ENCODE measurements at places on chromosomes 1 and 21.

- no peak for DNase-seq
Observed at GRCh38 chr1:16387201-16388188, 20.5 kb downstream of the SZRD1 start.

GRCh38 chr1:202578001-202578504, 132.2 kb downstream of the SYT2 start:
- no peak for DNase-seq

GRCh38 chr1:97047421-97047793, 325.8 kb downstream of the PTBP2 start:
- DNase-seq: no peak

DNA sequence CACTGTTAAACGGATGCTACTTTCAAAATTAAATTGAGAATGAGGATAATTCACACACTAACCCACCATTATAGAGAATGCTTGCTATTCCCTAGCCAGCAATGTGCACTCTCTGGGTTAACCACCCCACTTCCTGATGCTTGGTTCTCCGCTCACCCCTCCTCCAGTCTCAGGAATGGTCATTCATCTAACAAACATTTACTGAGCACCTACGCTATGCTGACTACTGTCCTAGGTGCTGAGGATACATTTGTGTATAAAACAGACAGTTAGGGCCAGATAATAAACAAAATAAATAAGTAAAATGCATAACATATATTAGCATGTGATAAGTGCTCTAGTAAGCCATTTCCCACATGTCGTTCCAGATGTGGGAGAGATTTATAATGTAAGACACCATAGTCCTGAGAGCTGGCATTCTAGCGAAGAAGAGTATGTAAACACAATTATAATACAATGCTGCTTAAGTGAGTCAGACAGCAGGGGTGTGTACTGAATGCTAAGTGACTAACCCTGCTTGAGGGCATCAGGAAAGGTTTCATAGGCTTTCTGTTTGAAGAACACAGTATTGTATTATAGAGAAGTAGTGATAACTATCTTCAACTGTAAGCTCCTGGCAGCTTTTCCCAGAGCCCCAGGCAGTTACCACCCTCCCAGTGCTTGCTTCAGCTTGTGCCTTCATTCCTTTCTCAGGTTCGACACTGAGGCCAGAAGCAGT, 126.7 kb upstream of the CACHD1 start:
- DNase-seq: no peak

GRCh38 chr1:211035821-211036380, 98.0 kb downstream of the KCNH1 start:
- no peak for DNase-seq

GRCh38 chr1:60763741-60764140, 318.6 kb upstream of the NFIA start:
- DNase-seq: no peak

DNA sequence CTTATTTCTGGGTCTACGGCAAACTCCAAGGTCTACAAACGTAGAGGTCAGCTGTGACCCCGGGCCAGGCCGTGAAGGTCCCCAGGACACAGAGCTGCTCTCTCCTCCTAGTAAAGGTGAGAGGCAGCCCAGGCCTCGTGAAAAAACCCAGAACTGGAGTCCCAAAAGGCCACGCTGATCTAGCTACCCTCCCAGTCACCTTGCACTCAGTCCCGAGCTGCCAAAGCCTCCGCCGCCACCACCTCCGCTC, 125 bp downstream of the ATP5PF start:
- DNase-seq: no peak

- no peak for DNase-seq
Observed at GRCh38 chr1:245404527-245404926, 249.7 kb downstream of the KIF26B start.

DNA sequence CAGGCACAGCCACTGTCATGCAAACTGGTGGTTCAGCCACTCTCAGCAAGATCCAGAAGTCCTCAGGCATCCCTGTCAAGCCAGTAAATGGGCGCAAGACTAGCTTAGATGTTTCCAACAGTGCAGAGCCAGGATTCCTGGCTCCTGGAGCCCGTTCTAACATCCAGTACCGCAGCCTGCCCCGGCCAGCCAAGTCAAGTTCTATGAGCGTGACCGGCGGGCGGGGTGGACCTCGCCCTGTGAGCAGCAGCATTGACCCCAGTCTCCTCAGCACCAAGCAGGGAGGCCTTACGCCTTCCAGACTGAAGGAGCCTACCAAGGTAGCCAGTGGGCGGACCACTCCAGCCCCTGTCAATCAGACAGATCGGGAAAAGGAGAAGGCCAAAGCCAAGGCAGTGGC, 46.6 kb upstream of the IPO9 start:
- DNase-seq: no peak

DNA sequence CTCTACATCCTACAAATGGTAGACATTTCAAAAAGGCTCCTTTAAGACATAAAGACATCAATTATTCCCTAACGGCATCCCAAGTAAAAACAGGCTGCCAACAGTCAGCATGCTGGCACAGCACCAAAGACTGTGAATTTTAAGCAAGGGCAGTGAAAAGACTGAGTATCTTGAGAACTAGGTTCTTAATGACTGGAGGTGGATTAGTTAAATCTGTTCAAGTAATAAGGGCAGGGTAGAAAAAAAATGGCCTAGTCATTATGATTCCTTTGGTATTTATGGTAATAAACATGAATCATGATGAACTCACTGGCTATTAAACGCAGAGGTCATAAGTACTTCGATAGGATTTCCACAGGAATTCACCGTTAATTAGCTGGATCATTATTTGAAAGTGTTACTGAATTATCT, 75.2 kb downstream of the KIFAP3 start:
- no peak for DNase-seq

DNA sequence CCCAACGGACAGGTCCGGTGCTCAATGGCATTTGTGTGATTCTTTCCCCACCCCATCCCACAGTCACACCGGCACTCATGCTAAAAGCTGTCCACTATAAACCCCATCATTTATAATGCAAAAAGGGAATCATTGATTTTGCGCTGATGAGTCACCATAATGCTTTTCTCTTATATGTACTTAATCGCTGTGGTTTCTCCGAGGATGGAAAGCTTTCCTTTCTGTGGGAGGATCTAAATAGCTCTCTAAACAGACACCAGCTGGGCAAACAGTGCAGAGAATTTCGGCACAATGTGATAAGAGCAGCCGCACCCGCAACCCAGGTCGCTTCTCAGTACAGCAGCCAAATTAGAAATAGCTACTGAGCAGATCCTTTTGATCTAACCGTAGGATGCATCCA, 85.6 kb downstream of the SETD4 start:
- no peak for DNase-seq

DNA sequence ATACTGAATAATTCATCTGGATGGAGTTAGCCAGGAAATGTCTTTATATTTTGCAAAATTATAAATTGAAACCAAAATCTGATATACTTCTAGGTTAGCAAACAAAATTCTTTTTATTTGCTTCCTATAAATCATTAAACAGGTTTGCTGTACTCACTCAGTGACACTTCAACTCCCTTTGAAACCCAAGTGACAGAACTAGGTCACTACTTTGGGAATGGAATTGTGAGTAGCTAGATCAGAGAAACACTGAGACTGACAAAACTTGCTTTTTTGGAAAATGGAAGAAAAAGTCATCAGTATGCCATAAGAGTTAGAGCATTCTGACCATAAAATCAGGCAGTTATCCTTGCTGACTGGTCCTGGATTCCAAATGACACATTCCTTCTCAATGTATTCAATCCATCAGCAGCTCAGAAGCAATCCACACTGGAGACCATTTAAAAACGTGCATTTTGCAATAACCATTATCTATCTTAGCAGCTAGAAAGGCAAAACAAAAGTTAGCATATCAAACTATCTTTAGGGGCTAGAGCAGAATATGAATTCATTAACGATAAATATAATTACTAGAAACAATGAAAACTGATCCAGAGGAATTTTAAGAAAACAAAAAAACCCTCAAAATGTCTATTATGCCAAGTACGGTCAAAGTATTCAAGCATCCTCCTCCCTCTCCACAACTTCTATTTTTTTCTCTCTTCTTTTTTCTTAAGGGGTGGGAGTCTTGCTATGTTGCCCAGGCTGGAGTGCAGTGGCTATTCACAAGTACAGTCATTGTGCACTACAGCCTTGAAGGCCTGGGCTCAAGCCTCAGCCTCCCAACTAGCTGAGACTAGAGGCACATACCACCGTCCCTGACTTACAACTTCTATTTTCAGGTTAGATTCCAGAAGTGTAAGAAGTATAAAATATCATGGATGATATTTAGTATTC, 60.1 kb downstream of the HNRNPR start:
- DNase-seq: no peak

DNA sequence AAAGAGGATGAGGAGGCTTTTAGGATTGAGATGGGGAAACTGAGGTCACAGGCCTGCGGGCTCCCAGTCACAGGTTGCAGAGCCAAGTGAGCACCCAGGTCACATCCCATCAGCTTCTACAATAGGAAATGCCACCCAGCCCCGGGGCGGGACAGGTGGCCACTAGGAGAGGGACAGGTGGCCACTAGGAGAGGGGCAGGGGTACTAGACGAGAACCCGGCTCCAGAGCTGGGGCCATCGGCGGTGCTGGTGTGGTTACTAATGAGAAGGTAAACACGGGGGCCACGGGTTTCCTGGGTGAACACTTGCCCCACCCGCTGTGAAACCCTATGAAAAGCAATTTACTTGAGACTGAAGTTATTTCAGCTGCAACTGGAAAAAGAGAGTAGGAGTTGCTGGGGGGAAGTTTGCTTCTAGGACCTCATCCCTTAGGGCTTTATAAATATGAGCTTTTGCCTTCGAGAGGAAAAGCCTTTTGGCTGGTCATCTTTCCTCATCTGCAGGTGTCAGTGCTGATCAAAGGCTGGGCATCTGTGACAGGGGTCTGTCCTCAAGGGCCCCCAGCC, 52.5 kb downstream of the MRPL37 start:
- no peak for DNase-seq

GRCh38 chr21:32733990-32734613, 6.3 kb upstream of the SYNJ1 start:
- no peak for DNase-seq

GRCh38 chr1:43443197-43443946, 10.4 kb downstream of the HYI start:
- DNase-seq: no peak

DNA sequence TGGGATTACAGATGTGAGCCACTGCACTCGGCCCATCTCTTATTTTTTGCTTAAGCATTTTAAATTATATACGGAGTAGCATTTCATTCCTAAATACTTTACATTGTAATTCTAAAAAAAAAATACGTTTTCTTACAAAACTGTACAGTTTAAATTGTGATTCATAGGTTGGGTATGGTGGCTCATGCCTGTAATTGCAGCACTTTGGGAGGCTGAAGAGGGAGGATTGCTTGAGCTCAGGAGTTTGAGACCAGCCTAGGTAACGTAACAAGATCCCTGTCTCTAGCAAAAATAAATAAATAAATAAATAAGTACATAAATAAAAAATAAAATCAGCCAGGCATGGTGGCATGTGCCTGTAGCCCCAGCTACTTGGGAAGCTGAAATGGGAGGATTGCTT, 24.6 kb downstream of the TBCE start:
- DNase-seq: no peak

GRCh38 chr21:32278103-32278502, 746 bp downstream of the MIS18A start:
- DNase-seq: no peak

- no peak for DNase-seq
Observed at GRCh38 chr1:157691285-157691920, 9.2 kb downstream of the FCRL3 start.

- DNase-seq: no peak
Observed at GRCh38 chr1:156654700-156655099, 12.8 kb downstream of the BCAN start.

DNA sequence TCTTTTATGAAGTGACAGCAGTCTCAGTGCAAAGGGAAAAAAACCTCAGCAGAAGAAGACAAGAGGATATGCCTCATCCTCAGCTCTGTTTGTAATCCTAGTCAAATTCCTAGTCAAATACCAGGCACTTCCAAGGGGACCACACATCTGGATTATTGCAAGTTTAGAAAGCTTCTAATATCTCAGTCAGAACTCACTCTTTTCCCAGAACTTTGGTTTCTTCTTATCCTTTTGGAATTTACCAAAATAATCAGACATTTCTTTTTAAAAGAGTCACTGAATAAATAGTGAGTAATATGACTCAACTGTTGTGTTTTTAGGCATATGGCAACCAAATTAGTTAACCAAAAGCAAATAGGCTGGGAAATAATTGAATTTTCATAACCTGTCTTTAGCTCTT, 47.8 kb downstream of the PRRX1 start:
- no peak for DNase-seq

GRCh38 chr21:16460936-16461335, 731.2 kb downstream of the USP25 start:
- no peak for DNase-seq

DNA sequence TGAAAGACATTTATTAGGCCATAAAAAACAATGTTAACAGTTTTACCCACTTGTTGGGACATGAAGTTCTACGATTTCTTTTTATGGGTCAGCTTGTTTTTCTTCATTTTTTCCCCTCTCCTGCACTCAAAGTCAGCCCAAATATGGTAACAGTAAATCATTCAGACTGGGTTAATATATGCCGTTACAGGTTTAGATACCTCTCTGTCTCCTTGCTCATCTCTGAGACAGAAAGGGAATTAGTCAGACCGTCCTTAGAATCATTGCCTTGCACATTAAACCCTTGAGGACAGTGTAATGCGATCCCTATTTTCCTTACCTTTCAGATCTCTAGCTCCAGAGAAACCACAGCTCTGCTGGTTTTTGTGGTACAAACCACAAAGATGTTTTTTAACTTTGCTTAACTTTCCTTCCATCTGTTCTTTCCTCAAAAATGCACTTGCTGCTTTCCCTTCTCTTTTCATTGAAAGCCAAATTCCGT, 613.3 kb downstream of the PLPP3 start:
- no peak for DNase-seq

DNA sequence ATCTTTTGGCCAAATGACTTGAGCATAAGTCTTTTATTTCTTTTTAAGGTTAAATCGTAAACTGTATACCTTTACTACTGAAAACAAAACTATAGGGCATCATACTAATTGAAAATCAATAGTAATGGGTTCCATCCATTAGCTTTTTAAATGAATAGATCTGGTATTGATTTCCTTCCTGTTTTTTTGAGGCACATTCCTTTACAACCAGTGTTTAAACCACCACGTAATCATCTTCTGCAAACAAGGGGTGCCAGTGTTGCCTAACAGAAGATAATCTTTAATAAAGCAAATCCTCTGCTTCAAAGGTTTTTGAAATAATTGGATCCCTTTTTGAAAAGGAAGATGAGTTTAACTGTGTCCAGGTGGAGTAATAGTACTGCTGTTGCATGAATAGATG, 48.7 kb upstream of the ANGPTL1 start:
- no peak for DNase-seq

GRCh38 chr1:211068976-211069375, 65.0 kb downstream of the KCNH1 start:
- no peak for DNase-seq

DNA sequence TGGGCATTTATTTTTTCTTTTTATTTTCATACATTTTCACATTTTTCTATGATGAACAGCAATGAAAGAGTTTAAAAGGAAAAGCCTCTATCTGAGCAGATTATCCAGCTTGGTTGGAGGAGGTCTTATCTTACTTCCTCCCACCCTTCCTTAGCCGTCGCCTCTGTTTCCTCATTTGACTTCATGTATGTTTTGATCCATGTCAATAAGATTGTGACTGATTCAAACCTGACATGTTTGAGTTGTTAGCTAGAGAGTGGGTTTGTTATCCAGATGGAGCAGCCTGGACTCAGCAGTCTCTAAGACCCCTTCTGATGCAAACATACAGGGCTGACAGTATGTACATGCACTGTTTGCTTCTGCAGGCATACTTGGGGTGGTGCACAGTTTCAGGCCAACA, 31.2 kb downstream of the MACO1 start:
- DNase-seq: no peak

All from stimulated activated CD4-positive, alpha-beta T cell treated with anti-CD3 and anti-CD28 coated beads, TNF-alpha, amount 100 ng/mL, for 1 hour (primary cell).